ENCODE measurements at places on chromosomes 16 and 17. TPM values are rescaled to one million over a fixed set of nuclear protein-coding genes. Genes with fewer than 3 reads are reported as not detected.

TBL3 gene
- 57.3 TPM for total RNA-seq

SRCIN1 gene
- 0.68 TPM for total RNA-seq

ZSCAN10 gene
- not detected for total RNA-seq

TNFRSF17 gene
- not detected for total RNA-seq

ABCC6 gene
- total RNA-seq = under 0.01 TPM

HBA1 gene
- total RNA-seq = not detected

RAP1GAP2 gene
- 15.7 TPM for total RNA-seq

CLEC19A gene
- total RNA-seq = not detected

KRT12 gene
- total RNA-seq = not detected

CCDC137 gene
- 9.9 TPM for total RNA-seq

SLC16A13 gene
- 3.0 TPM for total RNA-seq

HSBP1 gene
- total RNA-seq = 64.6 TPM

MEIOB gene
- total RNA-seq = not detected

BBS2 gene
- total RNA-seq = 62.5 TPM

PYY gene
- total RNA-seq = 0.68 TPM

C1QL1 gene
- under 0.01 TPM for total RNA-seq

TEX19 gene
- not detected for total RNA-seq

TMEM220 gene
- total RNA-seq = under 0.01 TPM

ITGB3 gene
- 0.34 TPM for total RNA-seq

ANKS3 gene
- 11.6 TPM for total RNA-seq

RAI1 gene
- total RNA-seq = 31.5 TPM

HOXB7 gene
- 0.78 TPM for total RNA-seq

SPAG5 gene
- 1.0 TPM for total RNA-seq

CRLF3 gene
- total RNA-seq = 16.4 TPM

NR1D1 gene
- 5.7 TPM for total RNA-seq

KRTAP16-1 gene
- total RNA-seq = not detected

OSBPL7 gene
- total RNA-seq = 0.68 TPM

MYL4 gene
- not detected for total RNA-seq

TAC4 gene
- not detected for total RNA-seq

CLEC18B gene
- total RNA-seq = 2.4 TPM

TBC1D28 gene
- total RNA-seq = not detected

DNAH9 gene
- 0.07 TPM for total RNA-seq

WFIKKN1 gene
- under 0.01 TPM for total RNA-seq

TRIM47 gene
- 14.4 TPM for total RNA-seq

MMP15 gene
- total RNA-seq = 11.3 TPM

PLK1 gene
- total RNA-seq = 1.00 TPM

RANBP10 gene
- total RNA-seq = 9.8 TPM

NOG gene
- under 0.01 TPM for total RNA-seq

CYB5B gene
- total RNA-seq = 55.5 TPM

TERB1 gene
- under 0.01 TPM for total RNA-seq

SULT1A2 gene
- not detected for total RNA-seq

PRSS33 gene
- not detected for total RNA-seq

IGSF6 gene
- total RNA-seq = 0.07 TPM

MEFV gene
- under 0.01 TPM for total RNA-seq

FOXF1 gene
- total RNA-seq = not detected
